ENCODE measurements at places on chromosomes 16 and 17. TPM values are rescaled to one million over a fixed set of nuclear protein-coding genes. Genes with fewer than 3 reads are reported as not detected.

GRCh38 chr16:57482845-57483545 is 3.3 kb downstream of the DOK4 start:
- peak; percentile 55 for DNase-seq

DNA sequence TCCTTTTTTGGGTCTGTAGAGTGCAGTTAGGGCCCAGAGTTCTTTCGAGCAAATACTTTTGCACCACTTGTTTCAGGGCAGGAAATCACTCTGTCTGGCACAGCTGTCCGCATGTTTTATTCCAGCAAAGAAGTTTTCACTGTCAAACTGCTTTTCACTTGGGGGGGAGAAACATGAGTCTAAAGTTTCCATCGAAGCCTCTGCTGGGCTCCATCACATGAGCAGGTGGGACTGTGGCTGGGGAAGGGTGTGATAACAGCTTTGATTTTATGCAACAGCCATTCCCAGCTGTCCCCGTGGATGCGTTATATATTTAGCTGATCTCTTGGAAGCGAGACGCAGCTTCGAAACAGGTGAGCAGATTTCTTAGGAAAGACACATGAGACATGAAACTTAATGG is 288.6 kb downstream of the SNX29 start:
- DNase-seq: no peak

GRCh38 chr16:75038036-75038858 is 39.4 kb downstream of the ZNRF1 start:
- DNase-seq: no peak

BCL6B gene
- 19.3 TPM for total RNA-seq

SLC12A3 gene
- total RNA-seq: 2.6 TPM

- no peak for DNase-seq
Observed at GRCh38 chr17:48127371-48128051, 19.9 kb downstream of the SNX11 start.

RASD1 gene
- total RNA-seq: 6.6 TPM

All from spleen (tissue), 13 donors.